ENCODE measurements at places on chromosomes 6 and 20.

- no peak for DNase-seq
These were observed 135.5 kb downstream of the CENPW start for GRCh38 chr6:126475449-126475848.

DNA sequence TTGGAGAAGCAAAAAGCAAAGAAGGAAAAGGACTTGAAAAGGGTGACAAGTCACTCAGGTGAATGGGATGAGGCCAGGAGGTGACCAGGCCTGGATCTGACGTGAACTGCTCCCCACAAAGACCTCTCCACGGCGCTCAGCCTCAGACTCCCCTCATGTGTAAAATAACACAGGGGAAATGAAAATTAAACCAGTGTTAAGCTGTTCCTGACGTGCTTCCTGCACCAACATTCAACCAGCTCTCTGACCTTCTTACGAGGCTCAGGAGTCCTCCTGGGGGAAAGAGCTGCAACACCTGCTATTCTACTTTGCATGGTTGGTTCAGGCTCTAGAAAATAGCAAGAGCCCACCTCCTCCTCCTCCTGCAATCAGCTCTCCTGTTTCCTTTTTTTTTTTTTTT is 256.7 kb downstream of the ATXN1 start:
- no peak for DNase-seq

GRCh38 chr6:14068623-14069022 is 48.9 kb upstream of the CD83 start:
- DNase-seq = no peak

GRCh38 chr6:112906726-112907125 is 559.6 kb downstream of the RFPL4B start:
- no peak for DNase-seq

- no peak for DNase-seq
These were observed 67.5 kb upstream of the COL21A1 start for GRCh38 chr6:56314683-56315523.

DNA sequence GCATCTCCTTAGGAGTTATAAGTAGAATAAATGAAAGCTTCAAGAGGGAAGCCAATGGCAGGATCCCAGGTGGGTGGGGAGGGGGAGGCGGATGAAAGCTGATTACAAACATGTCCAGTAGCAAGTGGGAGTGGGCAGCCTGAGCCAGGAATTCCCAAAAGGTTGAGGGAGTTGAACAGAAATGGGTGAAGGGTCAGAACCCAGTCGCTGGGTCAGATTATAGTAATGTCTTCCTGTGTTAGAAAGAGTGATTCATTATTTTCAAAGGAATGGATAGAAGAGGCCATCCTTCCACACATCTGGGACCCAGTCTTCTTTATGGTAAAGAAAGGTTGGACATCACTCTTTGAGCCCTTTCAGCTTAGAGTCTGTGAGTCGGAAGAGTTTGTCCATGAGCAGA is 41.0 kb upstream of the FAM50B start:
- DNase-seq = no peak

DNA sequence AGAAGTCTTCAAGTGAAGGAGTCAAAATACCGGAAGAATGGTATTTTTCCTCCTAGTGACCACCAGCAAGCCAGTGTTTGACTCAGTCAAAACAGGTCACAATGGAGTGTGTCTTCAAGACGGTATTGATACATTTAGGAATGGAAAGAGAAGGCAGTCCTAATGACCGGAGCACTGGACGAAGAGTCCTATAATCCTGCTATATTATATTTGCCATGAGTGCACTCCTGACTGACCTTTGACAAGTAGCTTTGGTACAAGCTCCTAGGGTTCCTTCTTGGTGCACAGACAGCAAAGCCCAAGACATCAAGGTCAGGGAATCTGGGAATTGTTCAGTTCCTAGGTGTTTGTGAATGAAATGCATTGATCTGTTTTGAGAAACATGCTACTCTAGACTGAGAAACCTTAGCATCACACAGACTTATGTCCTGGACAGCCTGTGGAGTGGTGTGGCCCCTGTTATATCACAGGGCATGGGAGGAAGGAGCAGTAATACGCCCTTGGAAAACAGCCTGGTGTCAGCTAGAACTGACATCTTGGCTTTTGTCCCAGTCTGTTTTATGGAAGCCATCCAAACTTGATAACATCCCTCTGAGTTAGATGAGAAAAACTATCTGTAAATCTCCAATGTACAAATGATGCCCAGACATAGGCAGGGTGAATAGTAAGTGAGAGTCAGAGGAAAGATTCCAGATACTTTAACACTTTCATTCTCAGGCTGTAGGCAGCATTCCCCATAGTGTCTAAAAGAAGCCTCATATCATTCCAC is 18.5 kb downstream of the NOX3 start:
- DNase-seq = no peak

- DNase-seq = no peak
These were observed 592 bp downstream of the SAPCD1 start for GRCh38 chr6:31762878-31763618.

DNA sequence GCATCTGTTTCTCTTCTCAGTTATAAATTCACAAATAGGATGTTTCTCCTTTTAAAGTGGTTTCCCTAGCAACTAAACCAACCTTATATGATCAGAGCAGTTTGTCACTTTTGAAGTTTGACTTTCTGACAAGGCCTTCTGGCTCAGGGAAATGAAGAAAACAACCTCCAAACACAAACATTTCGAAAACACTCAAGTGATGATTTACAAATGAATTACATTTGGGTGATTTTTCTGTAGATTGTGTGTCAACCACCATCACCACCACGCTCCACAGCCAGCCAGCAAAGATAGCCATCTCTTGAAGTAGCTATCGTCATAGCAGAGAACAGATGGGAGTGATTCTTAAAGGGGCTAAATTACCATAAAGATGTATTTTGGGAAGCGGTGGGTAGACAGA is 16.5 kb upstream of the MLIP start:
- DNase-seq = no peak
